ENCODE measurements at places on chromosomes 11 and 22.

GRCh38 chr11:95346265-95346664 is 115.3 kb upstream of the SESN3 start:
- no peak for DNase-seq

DNA sequence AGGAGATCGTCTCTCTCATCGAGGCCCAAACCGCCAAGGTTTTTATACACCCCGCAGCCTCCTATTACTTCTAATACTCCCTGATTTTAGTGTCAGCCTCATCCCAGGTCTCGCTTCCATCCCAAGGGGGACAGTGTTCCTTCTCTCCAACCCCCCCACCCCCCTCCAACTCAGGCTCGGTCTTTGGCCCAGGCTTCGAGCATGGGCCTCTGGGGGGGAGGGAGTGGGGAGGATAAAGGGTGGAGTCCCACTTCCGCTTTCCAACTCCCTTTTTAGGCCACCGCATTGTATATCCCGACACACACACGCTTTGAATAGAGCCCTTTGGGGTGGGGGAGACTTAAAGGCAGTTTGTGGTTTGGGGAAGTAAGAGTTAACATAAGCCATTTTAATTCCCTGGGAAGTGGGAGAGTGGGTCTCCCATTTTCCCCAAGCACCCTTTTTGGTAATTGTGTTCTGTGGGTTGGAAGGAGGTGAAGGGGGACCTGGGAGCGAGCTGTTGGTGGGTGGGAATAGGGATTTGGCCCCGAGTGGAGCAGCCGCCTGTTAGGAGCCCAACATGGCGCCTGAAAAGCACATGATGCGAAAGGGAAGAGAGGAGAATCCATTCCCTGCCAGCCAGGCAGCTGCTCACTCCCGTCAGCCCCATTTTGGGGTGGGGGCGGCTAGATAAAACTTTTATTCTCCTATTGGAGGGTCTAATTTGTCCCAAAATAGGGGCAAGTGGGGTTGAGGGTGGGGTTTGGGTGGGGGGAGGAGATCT is 844 bp downstream of the PCF11 start:
- DNase-seq: no peak

DNA sequence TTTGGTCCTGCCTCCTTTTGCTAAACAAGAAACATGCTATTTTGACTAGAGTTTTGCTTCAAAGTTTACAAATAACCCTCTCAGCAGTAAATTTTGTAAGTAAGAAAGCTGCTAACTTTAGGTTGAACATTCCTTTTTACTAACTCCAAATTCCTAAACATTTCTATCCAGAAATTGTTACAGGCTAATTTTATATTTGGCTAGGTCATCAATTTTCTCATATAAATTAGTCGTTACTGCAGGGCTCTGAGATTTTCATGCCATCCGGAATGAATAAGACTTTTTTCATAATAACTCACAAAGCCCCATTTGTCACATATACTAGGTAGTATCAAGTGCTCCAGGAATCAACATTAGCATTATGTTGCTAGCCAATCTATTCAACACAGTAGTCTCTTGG is 143.1 kb downstream of the METTL15 start:
- DNase-seq: no peak

GRCh38 chr11:30914143-30914762 is 328.1 kb upstream of the MPPED2 start:
- DNase-seq: no peak

GRCh38 chr11:47276923-47277322 is 7.0 kb downstream of the MADD start:
- no peak for DNase-seq

- DNase-seq: no peak
Observed at GRCh38 chr11:122882857-122883645, 492 bp downstream of the JHY start.

DNA sequence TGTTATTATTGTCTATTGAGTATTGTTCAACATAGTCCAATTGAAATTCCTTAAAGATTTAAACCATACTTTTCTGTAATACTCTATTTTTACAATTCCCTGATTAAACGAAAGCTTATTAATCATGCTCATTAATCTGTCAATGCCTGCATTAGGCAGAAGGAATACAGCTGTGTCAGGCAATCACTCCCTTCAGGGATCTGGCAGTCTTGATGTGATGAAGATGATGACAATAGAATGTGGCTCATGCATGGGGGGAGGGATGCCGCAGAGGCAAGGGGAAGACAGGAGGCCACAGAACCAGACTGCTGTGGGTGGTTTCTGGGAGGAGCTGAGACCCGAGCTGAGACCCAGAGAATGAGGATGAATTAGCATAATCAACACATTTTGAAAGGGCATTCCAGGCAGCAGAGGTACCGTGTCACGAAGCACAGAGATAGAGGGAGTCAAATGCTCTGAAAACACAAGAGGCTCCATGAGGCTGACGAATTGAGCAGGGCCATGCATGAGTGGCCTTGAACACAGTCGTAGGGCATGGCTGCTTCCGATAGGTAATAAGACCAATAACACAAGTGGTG is 1075.5 kb downstream of the OPCML start:
- no peak for DNase-seq

DNA sequence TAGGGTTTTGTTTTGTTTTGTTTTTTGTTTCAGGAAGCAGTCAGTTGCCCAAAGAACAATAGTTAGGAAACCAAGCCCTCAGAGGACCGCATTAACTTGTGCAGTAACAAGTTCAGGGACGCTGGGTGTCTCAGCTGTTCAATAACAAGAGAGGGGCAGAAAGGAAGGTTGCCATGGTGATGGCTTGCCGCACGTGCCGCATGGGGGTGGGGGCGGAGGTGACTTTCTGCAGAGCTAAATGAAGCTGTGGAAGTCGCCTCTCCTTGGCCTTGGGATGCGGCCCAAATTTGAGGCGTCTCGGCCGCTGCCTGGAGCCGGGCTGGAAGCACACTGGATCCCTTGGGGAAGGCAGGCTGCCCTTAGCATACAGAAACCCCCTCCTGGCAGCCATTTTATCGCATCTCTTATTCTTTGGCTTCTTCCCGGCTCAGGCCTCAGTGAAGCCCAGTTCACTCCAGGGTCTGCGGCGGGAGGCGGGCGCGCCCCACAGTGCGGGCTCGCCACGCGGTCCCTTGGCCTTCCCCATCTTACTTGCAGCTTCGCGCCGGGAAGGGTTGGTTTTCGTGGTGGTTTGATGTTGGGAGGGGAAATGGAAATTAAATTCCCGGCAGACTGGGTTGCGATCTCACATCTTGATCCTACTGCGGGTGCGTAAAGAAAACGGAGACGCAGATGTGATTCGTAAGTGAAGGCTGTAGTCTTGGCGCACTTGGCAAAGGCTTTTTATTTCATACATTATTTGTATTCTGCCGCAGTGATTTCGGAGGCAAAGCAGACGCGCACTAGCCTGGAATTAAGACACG is 94.3 kb downstream of the SLC17A6 start:
- no peak for DNase-seq

DNA sequence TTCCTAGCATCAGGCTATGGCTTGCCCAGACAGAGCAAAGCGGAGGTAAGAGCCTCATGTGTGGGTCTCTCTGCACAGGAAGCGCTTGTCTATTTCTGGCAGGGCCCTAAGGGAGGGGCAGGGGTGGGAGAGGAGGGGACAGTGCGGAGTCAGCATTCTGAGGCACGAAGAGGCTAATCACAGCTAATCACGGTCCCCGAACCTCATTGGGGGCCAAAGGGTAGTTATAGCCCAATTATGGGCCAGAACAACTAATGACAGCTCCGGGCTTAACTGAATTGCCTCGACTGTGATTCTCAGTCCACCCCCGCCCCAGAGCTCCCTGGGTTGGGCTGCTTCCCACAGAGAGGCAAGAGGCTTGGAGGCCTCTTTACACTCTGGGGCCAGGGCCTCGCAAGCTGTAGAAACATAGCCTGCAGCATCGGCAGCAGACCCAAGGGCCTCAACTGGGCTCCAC is 72.7 kb upstream of the PRDM11 start:
- DNase-seq: no peak

DNA sequence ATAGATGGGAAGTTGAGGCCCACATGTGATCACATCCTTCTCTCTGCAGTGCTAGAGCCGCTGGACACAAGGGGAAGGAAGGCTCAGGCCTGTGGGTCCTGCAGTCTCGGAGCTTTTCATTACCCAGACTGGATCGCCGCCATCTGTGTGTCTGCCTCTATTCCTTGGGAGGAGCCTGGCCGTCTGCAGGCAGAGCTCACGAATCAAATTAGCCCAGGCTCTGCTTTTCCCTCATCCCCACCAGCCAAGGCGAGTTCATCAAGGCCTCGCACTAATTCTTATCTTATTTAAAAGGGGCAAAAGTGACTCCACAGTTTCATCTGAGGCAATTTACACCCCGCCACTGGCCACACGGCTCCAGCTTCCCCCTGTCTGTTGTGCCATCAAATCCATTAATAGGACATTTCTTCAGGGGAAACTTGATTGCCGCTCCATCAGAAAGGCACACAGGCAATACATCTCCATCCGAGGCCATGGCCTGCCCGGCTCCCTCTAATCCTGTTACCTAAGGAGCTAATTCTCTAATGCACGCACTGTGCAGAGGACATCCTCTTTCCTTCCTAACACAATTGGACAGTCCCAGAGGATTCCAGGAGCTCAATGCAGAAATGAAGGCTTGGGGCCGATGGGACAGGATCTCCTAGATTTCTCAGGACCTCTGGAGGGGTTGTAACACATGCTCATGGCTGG is 3.3 kb upstream of the HTR3A start:
- DNase-seq: no peak

DNA sequence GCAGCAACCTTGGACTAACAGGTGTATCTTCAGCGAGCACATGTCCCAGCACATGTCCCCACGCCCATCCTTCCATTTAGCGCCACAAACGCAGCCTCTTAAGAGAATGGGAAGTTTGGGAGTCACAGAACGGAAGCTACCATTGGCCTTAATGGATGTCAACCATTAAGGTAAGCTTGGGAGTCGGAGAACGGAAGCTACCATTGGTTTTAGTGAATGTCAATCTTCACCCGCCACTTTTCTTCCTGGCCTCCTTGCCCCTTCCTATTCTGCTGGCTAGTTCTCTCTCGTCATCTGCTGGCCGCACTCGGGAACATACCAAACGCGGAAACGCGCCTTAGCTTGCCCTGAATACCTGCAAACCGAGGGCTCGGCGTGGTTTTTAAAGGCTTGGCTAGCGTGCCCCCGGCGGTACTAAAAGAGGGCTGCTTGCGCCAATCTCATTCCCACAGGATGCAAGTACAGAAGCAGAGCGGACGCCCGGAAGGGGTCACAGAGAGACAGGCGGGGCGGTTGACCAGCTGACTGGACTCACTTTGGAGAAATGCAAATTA is 24.3 kb downstream of the GLYATL1 start:
- DNase-seq: no peak

DNA sequence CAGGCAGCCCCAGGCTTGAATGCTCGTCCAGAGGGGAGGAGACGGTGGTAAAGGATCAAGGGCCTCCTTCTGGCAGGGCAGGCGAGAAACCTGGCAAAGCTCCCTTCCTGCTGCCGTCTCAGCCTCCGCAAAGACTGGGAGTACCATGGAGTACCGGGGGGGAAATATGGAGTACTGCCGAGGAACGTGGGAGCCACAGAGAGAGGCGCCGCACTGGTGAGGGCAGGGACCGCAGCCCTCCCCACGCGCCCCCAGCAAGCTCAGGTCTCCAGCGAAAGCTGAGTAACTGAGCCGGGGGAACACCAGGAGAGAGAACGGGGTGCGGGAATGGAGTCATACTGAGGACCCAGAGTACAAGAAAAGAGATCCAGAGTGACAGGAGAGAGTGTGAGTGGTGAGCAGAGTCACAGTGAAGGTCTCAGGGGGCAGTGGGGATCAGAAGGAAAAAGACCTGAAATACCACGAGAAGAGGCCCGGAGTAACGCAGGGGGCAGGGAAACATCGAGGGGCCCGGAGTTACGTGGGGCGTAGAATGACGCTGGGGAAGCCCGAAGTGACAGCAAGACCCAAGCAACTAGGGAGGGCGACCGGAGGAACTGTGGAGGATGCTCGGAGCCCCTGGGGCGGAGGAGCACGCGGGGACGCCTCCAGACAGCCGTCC is 740 bp downstream of the EML3 start:
- no peak for DNase-seq

DNA sequence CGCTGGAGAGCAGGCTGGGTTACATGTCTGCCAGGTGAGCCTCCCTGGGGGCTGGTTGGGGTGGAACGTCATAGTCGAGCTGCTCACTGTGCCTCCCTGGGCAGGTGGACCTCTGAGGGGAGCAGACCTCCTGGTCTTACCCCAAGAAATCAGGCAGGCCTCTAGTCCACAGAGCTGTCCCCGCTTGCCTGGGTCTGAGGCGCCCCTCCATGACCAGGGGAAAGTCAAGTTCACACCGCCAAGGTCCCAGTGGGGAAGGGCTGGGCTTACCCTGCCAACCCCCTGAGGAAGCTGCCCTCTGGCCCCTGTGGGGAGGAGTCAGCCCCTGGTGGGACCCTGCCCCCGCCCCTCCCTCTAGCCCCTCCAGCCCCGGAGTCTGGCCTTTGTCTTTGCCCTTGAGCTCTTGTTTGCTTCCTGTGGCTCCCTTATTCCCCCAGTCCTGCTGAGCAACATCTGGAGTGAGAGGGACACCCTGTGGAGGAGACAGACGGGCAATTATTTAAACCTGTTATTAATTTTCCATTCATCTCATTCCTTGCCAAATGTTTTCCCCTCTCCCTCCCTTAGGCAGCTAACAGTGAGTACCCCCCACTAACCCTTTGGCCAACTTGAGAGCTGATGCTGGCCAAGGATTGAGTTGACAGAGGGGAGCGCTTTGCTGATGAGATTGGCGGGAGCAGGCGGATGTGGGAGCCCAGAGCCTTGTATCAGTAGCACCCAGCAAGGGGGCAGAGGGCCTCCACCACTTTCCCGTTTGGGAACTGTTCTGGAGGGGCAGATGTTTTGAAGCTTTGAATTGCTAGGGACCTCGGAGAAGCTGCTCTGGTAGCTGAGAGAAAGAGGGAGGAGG is 83.4 kb downstream of the CEP164 start:
- DNase-seq: no peak

- DNase-seq: no peak
Observed at GRCh38 chr11:70703141-70704064, 305.1 kb downstream of the CTTN start.

- no peak for DNase-seq
Observed at GRCh38 chr11:45180179-45180847, 33.9 kb downstream of the PRDM11 start.

GRCh38 chr11:773425-773824 is 3.9 kb downstream of the GATD1 start:
- no peak for DNase-seq

- no peak for DNase-seq
Observed at GRCh38 chr11:121669422-121669821, 216.7 kb upstream of the SORL1-AS1 start.

GRCh38 chr11:68670208-68670992 is 13.9 kb upstream of the GAL start:
- DNase-seq: no peak

- DNase-seq: no peak
Observed at GRCh38 chr11:72730737-72731136, 21.5 kb downstream of the ARAP1 start.

GRCh38 chr11:118674082-118674435 is 5.4 kb downstream of the TREH start:
- DNase-seq: no peak

GRCh38 chr11:102061276-102061675 is 14.0 kb downstream of the CFAP300 start:
- no peak for DNase-seq

GRCh38 chr22:43827926-43828724 is 16.0 kb upstream of the EFCAB6 start:
- no peak for DNase-seq
